A549 treated with CORT108297 at 1 μM for 4 hours (cell line): ENCODE measurements at places on chromosomes 3 and 15. TPM values are rescaled to one million over a fixed set of nuclear protein-coding genes. Genes with fewer than 3 reads are reported as not detected.

Gene CIDEC
- 7.1 to 13.3 TPM (median 10.2 TPM) in 5 replicates for total RNA-seq

Gene PCOLCE2
- 28.4 to 37.5 TPM (median 29.0 TPM) in 5 replicates for total RNA-seq

Gene TBC1D23
- total RNA-seq: 12.2 to 14.3 TPM (median 12.9 TPM) in 5 replicates

Gene SMCO1
- total RNA-seq: 0.03 TPM in 1 of 5 replicates, not detected in the others

Gene GABRA5
- 83.6 to 131 TPM (median 112 TPM) in 5 replicates for total RNA-seq

Gene STX19
- 0.08 to 0.09 TPM in 2 of 5 replicates, not detected in the others for total RNA-seq
